ENCODE measurements at places on chromosomes 3 and 15.

DNA sequence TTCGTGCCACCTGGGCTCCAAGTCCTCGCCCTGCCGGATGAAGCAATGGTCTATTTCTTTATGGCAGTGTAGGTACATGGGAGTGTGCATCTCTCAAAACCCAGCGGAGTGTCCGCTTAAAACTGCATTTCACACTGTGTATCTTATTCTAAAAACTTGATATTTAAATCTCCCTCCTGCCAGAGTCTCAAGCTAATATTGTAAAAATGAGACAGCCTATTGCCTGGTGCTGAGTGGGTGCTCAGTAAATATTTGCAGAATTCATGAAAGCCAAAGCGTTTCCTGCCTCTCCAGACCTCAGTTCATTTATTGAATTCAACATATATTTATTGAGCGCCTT is 330 bp upstream of the TBC1D2B start:
- no peak for DNase-seq

GRCh38 chr3:20701641-20702040 is 515.6 kb upstream of the SGO1 start:
- no peak for DNase-seq

GRCh38 chr3:111106993-111107661 is 35.5 kb downstream of the NECTIN3 start:
- no peak for DNase-seq

GRCh38 chr3:112606098-112606497 is 34.8 kb downstream of the CCDC80 start:
- no peak for DNase-seq

- no peak for DNase-seq
Observed at GRCh38 chr3:32117320-32117719, 10.9 kb downstream of the GPD1L start.

- no peak for DNase-seq
Observed at GRCh38 chr3:155917781-155918180, 47.3 kb downstream of the GMPS start.

GRCh38 chr15:57502116-57502515 is 89.6 kb upstream of the MYZAP start:
- DNase-seq, result no peak

GRCh38 chr15:49471733-49472132 is 48.7 kb downstream of the FGF7 start:
- DNase-seq, result no peak

GRCh38 chr15:101267320-101268104 is 9.8 kb downstream of the SELENOS start:
- no peak for DNase-seq

- no peak for DNase-seq
Observed at GRCh38 chr3:141059816-141060215, 8.7 kb downstream of the SPSB4 start.

DNA sequence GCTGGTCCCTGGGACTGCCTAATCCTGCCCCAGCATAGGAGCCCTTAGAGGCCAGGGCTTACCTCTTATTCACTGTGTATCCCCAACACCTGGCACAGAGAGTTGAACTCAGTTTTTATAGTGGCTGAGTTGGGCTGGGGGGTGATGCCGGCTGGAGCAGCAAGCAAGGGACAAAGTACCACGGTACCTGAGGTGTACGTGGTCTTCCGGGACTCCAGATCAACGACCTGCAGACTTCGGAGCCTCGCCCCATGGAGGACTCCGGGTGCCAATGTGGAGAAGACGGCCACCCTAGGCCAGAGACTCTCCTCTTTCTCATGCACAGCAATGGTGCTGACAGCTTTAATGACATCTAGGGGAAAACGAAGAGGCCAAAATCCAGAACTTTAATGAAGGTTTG is 8.1 kb downstream of the WDR73 start:
- no peak for DNase-seq

DNA sequence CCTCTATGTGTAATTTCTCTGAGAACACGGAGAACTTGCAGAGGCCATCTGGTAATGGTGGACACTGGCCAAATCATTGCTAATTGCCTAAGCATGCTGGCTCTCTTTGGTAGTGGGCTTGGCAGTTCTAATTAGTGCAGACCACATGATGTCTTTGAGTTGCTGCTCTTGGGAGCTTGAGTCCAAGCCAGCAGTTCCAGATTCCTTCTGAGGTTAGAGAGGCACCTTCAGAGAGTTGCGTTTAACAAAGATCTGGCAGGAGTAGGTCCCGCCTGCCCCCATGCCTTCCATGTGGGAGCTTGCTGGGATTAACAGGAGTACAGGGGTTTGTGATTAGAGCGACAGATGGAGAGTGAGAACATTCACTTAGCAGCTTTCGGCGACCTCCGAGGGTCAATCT is 449.0 kb upstream of the LMCD1 start:
- no peak for DNase-seq

- no peak for DNase-seq
Observed at GRCh38 chr15:51973775-51974174, 2.2 kb upstream of the LEO1 start.

- DNase-seq, result no peak
Observed at GRCh38 chr15:100763835-100764750, 115.5 kb upstream of the ALDH1A3 start.

GRCh38 chr3:125136966-125137357 is 75.6 kb downstream of the SLC12A8 start:
- no peak for DNase-seq

GRCh38 chr15:96053031-96053780 is 277.3 kb upstream of the NR2F2 start:
- DNase-seq, result no peak

GRCh38 chr15:43169888-43170287 is 15.3 kb upstream of the CCNDBP1 start:
- no peak for DNase-seq

DNA sequence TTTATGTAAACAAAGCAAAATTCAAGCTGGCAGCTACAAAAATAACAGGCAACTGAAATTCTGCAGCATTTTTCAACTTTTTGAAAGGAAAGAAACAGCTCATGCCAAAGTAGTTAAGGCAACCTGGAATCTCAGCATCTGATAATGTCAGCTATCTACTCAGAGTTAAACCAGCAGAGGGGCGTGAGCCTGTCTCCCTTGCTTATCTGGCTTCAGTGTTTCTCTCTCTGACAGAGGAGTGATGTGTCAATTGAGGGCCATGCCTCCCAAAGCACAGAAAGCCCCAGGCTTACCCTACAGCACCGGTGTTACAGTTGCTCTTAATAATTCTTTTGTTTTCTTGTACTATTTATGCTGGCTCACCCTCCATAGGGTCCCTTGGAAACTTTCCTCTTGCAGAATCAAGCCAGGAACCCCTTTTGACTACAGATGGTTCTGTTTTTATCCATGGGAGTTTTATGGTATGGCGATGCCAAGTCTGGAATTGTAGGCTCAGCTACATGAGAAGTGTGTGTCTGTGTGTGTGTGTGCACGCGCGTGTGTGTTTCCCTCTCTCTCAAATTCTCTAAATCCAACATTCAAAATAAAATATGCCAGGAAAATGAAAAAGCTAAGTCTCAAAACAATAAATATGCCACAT is 7.3 kb downstream of the TMEM212 start:
- DNase-seq, result no peak

GRCh38 chr3:76470285-76470684 is 569.6 kb upstream of the ROBO2 start:
- DNase-seq, result no peak

DNA sequence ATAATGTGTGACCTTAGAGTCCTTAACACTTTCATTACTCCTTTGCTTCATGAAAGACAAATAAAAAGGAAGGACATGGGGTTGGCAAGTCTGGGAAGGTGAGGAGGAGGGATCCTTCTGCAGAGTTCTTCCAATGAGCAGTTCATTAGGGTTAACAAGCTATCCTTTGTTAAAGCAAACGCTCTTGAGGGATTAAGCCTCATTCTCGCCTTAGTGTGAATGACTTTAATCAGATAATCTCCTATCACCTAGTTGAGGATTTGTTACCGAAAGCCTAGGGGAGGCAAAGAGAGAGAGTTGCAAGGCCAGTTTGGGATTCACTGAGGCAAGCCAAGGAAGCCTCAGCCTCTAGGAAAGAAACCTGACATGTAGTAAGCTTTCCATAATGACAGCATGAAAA is 7.4 kb upstream of the MBNL1 start:
- no peak for DNase-seq

- no peak for DNase-seq
Observed at GRCh38 chr3:54541369-54541768, 386.5 kb downstream of the LRTM1 start.

GRCh38 chr15:101672298-101672697 is 20.1 kb upstream of the TM2D3 start:
- DNase-seq, result no peak

DNA sequence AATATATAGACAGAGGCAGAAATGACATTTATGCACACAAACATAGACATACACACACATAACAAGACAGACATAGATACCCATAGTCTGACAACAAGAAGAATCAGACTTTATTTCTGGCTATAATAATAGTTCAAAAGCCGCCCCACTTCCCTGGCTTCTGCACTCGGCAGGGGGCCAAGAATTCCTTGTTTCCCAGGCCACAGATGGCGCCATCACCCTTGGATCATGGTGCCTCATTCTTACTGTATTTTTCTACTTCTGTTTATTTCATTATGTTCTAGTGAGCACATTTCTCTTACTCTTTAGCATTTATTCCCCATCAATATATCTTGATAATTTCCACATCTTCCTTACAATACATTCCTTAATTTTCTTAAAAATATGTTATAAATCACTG is 387.5 kb downstream of the NLGN1 start:
- DNase-seq, result no peak

DNA sequence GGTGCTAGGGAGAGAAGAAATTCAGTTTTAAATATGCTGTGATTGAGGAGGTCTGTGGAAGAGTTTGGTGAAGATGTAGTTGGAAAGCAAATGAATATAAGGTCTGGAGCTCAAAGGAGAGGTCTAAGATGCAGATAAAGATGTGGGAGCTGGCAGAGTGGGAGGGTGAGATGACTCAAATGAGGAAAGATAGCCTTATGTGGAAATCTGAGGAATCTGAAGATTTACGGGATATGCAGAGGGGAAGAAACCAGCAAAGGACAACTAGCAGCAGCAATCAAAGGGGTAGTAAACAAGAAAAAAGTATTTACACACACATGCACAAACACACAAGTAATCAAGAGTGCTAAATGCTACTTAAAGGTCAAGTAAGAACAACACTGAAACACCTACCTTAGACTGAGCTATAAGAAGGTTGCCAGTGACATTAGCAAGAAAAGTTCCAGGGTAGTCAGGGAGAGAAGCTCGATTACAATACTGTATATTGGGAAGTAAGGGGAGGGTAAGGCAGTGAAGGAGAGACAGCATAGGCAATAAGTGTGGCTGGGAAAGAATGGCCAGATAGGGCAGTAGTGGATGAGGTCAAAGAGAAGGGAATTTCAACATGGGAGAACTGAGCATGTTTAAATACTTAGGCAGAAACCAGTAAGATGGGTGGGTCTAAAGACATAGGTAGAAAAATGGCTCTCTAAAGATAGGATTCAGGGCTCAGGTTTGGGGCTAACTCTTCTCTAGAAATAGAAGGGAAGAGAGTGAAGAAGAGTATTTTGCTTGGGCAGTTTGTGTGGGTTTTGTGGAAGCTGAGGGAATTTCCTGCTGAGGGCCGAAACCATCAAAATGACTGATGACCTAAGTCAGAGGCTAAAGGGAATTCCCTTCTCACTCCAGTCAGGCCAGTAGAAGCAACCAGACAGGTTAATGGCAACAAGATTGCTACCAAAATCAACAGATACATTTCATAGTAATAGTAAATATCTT is 8.9 kb downstream of the CMTM6 start:
- no peak for DNase-seq

DNA sequence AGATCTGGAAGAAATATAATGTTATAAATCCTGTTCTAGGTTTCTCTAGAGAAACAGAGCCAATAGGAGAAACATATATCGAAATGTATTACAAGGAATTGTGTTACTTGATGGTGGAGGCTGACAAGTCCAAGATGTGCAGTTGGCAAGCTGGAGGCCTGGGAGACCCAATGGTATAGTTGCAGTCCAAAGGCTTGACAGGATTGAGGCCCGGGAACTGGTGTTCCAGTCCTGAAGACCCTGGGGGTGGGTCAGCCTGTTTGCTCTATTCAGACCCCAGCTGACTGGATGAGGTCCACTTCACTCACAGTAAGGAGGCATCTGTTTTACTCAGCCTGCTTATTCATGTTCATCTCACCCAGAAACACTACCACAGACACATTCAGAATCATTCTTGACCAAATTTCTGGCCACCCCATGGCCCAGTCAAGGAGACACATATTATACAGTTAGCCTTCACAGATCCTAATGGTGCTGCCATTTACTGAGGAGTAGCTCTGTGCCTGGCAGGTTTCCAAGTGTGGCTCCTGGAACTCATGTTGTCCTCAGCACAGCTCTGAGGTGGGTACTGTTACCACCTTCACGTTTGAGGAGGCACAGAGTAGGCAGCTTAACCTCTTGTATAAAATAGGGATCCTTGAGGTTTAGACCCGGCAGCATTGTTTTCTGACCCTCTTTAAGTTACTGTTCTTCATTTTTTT is 3.7 kb downstream of the TRAK1 start:
- no peak for DNase-seq

DNA sequence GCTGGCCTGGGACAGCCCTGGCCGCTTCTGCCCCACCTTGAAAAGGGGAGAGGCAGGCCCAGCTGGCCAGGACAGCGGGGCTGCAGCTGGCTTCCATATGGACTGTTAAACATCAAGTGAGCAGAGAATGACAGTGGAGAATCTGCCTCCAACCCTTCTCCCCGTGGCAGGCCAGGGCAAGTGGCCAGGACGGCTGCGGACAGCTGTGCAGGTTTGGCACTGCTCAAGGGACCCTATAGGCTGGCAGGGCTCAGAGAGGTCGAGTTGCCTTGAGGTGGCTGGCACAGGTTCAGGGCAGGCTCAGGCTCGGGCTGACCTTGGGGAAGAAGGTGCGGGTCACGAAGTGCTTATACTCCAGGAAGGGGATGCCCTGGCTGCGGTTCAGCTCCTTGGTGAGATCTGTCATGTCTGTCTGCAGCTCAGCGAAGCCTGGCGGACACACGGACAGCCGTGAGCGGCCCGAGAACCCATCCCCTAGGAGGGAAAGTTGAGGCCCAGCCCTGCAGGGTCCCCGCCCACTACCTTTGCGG is 24.3 kb downstream of the H1-8 start:
- DNase-seq, result no peak

- DNase-seq, result no peak
Observed at GRCh38 chr3:191543897-191544296, 82.9 kb downstream of the PYDC2 start.

DNA sequence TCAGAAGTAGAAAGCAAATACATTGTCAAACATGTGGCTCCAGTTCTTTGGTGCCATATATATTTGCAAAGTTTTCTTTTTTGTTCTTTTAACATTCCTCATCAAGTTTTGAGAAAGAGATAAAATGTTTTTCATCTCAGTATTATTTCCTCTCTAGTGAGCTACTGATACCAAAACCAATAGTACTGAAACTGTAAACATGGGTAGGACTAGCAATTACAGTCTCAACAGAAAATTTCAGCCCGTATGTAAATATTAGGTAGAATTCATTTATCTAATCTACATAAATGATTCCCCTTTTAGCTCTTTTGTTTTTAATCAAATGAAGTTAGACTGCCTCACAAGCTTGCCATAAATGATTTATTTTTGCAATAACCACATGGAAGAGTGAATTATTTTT is 21.4 kb downstream of the SECISBP2L start:
- no peak for DNase-seq
